ENCODE measurements at places on chromosomes 16 and 17.

DNA sequence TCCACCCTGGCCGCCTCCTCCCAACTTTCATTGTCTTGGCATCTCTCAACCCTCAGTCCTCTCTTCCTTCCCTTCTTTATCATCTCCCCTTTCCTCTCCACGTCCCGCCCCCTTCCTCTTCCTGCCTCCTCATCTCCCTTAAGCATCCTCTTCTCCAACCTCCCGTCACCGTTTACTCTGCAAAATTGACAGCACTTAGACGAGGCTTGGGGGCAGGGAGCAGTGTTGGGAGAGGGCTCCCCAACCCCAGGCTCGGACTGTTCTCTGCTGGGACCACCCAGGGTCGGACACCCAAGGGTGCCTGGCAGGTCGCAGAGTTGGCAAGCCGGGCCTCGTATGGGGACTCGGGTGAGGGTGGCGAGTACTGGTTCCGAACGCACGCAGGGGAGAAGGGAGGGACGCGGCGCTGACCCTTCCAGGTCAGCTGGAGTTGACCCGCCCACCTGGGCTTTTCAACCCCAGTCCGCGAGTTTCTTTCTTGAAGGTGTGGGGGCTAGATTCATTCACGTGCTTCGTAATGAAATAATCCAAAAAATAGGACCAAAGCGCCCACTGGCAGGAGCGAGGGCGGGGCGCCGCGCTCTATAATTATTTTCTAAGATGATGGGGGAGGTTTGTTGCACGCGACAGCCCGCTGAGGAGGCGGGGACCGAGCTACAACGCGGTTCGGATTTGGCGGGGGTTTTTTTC lies 775 bp upstream of the PAGR1 start:
- no peak for DNase-seq

DNA sequence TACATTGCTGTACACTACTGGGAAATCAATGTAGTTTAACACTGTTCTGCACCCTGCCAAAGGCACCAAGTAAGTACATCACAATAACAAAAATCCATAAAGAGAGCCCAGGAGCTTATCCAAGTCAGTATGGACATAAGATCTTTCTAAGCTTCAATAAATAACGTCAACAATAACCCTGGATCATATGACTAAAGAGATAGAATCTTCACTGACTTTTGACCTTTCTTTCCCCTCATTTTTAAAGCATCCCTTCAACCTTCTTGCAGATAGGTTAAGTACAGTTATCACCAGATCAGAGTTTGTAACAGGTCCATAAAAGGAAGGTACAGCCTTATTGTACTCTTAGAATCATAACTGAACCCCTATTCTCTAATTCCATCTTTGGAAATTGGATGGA lies 2.3 kb downstream of the CEP20 start:
- DNase-seq = no peak

GRCh38 chr17:36001110-36001771 lies at the start of gene CCL15:
Gene CCL15, minus strand, starts transcription at chr17:36001553. Its CDS starts 61 bp downstream, at chr17:36001492.
- DNase-seq = no peak

DNA sequence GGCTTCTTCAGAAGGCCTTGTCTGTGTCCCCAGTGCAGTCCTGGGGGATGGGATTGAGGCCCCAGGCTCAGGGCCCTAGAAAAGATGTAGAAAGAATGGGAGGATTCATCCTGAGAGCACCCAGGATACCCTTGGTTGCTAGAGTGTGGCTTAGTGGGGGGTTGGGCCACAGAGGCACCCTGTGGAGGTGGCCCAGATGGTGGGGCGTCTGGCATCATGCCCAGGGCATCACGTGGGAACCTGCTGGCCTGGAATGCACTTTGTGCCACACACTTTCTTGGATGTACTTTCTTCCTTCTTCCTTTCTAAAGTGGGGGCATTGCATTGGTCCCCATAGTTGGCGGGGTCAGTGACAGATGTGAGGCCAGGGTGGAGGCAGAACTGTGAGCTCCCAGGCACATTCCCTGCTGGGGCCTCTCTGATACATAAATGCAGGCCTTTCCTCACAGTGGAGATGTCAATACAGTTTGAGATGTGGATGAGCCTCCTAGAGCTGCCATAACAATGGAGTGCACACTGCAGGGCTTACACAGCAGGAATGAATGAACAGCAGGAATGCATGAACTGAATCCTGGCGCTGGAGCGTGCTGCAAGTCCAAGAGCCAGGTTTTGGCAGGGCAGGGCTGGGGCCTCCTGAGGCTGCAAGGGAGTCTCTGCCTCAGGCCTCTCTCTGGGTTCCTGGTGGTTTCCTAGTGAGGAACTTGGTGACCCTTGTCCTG lies 43.3 kb downstream of the MGAT5B start:
- DNase-seq = no peak

DNA sequence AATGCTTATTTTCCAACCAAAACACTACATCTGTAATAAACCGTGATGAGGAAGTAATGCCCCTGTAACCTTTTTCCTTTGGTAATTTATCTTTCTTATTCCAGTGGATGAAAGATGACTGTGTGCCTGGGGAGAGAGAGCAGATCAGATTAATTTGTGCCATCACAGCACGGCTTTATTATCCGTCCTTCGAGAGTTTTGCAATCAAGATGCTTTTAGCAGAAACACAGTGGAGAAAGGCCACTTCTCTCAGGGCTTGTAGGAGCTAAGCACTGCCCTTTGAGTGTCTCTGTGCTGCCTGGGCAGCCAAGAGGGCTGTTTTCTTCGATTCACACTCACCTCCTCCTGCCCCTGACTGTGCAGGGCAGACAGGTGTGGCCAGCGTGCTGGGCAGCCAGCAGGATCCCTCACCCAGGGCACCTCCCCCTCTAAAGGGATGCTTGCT lies 190.2 kb downstream of the PRKCA start:
- DNase-seq = no peak

- no peak for DNase-seq
Measured at GRCh38 chr17:51442088-51442865, 181.9 kb downstream of the UTP18 start.

- no peak for DNase-seq
Measured at GRCh38 chr16:86317813-86318650, 192.3 kb upstream of the FOXF1 start.

Measured in CMK (cell line).